ENCODE measurements at places on chromosomes 3 and 15. TPM values are rescaled to one million over a fixed set of nuclear protein-coding genes. Genes with fewer than 3 reads are reported as not detected.

DNA sequence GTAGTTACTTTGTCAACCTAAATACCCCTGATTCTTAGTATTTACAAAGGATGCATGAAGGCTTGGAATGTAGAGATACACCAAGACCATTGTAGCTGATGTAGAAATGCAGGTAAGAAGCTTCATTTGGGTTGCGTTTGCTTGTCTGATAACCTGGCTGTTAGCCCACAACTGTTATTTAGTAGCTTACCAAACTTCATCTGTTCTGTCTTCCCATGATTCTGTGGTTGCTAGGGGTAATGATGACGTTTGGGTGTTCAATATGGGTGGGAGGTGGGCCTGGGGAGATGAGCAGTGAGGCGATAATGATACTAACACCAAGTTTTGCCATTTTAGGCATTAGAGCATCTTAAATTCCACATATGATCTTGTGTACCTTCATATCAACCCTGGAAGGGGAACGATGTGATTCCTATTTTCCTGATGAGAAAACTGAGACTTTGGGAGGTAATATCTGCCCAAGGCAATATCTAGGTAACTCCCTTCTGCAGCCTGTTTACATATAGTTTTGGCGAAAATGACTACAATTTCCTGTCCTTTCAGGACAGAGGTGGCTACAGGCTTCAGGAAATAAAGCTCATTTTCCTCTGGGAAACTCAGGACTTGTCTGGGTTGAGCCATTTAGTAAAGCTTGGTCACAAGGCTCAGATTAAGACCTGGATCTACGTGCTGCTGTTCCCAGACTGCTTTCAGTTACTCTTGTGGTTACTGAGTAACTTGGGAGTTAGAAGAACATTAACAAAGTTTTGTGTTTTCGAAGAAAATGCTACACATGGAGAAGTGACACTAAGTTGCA, 26.8 kb downstream of the FNDC3B start:
- H3K4me3 ChIP-seq: no peak overlapping the region
- no peaks in the 10 kb centered on the region for H3K27me3 ChIP-seq
- peaks cover 86% of the 10 kb centered on the region for H3K4me1 ChIP-seq
- no peak for DNase-seq
- peak overlapping the region; percentile 20 for H3K27ac ChIP-seq

Gene ALG3
- 17.0 TPM for total RNA-seq

DNA sequence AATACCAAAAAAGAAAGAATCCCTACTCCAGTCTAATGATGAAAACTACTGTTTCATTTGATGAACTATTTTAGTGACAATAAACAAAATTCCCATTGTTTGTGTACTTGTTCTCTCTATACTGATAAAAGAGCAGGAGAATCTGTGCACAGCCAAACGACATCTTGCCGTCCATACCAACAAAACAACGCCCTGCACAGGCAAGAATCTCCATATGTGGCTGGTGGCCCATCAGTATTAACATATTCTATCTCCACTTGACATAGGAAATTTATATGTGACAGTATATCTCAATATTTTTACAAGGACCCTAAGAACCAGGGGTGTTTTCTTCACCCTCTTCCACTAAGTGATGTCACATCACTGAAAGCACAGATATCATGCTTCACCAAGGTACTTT, 279.5 kb downstream of the ULK4 start:
- DNase-seq: no peak
- H3K4me3 ChIP-seq: no peak overlapping the region
- no peaks in the 10 kb centered on the region for H3K27me3 ChIP-seq
- no peaks in the 10 kb centered on the region for H3K4me1 ChIP-seq

Gene TUBGCP5
- 9.6 TPM for total RNA-seq

DNA sequence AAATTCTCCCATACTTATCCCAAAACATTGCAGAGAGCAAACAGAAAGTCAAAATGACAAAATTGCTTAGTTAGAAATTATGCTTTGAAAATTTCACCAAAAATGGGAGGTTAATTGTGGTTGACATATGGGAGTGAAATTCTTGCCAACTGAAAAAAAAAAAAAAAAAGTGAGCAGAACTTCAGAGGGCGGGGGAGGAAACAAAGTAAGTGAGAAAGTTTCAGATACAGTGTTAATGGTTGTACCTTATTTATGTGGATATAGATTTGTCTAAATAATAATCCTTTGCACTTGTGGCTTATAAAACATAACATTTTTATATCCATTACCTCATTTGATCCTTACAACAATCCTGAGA, 91.5 kb upstream of the RAP2B start:
- H3K36me3 ChIP-seq: no peaks in the 10 kb centered on the region
- H3K4me3 ChIP-seq: no peak overlapping the region
- no peak for DNase-seq
- H3K27ac ChIP-seq: no peak overlapping the region
- no peaks in the 10 kb centered on the region for H3K27me3 ChIP-seq
- H3K4me1 ChIP-seq: no peaks in the 10 kb centered on the region

- no peak overlapping the region for H3K4me3 ChIP-seq
- no peaks in the 10 kb centered on the region for H3K36me3 ChIP-seq
- no peaks in the 10 kb centered on the region for H3K27me3 ChIP-seq
- H3K4me1 ChIP-seq: no peaks in the 10 kb centered on the region
- DNase-seq: no peak
- no peak overlapping the region for H3K27ac ChIP-seq
These were observed 165.2 kb downstream of the GOLGA6L4 start for GRCh38 chr15:84400820-84401219.

- no peak overlapping the region for H3K4me3 ChIP-seq
- peaks cover 28% of the 10 kb centered on the region for H3K27me3 ChIP-seq
- DNase-seq: no peak
- no peaks in the 10 kb centered on the region for H3K4me1 ChIP-seq
These were observed 186.7 kb downstream of the TJP1 start for GRCh38 chr15:29635513-29636098.

Gene ACTC1
- total RNA-seq: 11,428 TPM

Gene RAB6B
- 12.4 TPM for total RNA-seq

DNA sequence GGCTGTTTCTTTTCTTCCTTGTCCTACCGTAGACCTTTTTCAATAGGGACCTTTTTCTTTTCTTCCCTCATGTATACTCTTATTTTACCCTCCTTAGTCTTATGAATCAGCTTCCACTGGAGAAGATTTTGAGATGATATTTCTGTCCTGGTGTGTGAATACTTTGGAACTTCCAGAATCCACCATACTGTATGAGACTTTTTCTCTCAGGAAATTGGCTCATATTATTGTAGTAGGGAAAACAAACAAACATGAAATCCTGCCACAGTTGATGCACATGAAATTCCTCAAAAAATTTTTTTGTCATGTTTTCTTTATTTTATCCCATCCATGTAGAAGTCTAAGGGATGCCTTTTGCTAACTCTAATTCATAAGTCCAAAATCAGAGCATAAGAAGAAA, 289.3 kb upstream of the PLSCR5 start:
- no peaks in the 10 kb centered on the region for H3K27me3 ChIP-seq
- no peak overlapping the region for H3K27ac ChIP-seq
- DNase-seq: no peak
- H3K4me3 ChIP-seq: no peak overlapping the region
- H3K4me1 ChIP-seq: no peaks in the 10 kb centered on the region
- no peaks in the 10 kb centered on the region for H3K36me3 ChIP-seq

GRCh38 chr3:48685293-48685602, 467 bp downstream of the NCKIPSD start:
- peaks cover 38% of the 10 kb centered on the region for H3K36me3 ChIP-seq
- no peak for DNase-seq
- peaks cover 40% of the 10 kb centered on the region for H3K4me1 ChIP-seq

DNA sequence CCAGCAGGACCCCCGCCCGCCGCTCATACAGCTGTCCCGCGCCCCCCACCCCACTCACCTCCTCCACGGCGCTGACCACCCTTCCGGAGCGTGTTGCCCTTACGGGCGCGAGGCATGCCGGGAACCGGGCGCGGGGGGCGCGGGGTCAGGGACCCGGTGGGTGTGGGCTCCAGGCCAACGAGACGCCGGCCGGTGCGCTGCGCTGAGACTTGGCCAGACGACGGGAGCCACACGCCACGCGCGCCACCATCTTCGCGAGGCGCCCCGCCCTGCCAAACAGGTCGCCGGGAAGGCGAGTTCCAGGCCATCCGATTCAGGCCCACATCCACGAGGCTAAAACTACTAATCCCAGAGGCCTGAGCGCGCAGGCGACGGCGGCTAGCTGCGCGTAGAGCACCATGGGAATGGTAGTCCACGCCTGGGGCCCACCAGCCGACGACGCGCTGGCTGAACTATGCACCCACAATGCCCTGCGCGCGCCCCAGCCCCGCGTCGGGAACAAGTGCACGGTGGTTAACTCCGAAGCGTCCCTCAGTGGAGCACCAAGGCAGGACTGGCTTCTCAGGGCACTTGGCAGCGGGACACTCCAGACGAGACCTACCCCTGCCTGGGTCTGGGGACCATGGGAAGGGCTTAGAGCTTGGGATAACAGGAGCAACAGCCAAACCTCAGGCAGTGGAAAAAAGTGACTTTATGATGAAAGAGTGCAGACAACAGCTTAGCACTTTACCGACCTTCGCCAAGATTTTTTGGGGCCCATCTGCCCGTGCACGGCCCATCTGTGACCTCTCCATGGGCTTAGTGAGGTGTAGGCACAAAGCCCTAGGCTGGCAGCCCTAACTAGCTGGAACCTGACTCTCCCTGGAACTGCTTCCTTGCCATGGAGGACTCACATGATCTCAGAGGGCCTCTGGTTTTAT, at the start of gene IFRD2:
Gene IFRD2, minus strand, starts transcription at position 271 of the 920 bp plus-strand sequence. Its CDS starts 155 bp downstream, at position 116.
- H3K4me3 ChIP-seq: peak within 1 kb of the TSS; percentile 99
- H3K36me3 ChIP-seq: peaks cover 26% of the 10 kb centered on the region
- no peaks in the 10 kb centered on the region for H3K27me3 ChIP-seq
- peak; percentile 99 for DNase-seq
- H3K27ac ChIP-seq: peak within 1 kb of the TSS; percentile 93
- peaks cover 26% of the 10 kb centered on the region for H3K4me1 ChIP-seq

Gene ZMYND10
- total RNA-seq: not detected

GRCh38 chr3:11900824-11901223, 54.1 kb upstream of the TAMM41 start:
- H3K27me3 ChIP-seq: no peaks in the 10 kb centered on the region
- H3K36me3 ChIP-seq: no peaks in the 10 kb centered on the region
- no peak overlapping the region for H3K27ac ChIP-seq
- no peak overlapping the region for H3K4me3 ChIP-seq
- no peak for DNase-seq

GRCh38 chr15:92611995-92612745, 43.4 kb downstream of the FAM174B start:
- H3K27me3 ChIP-seq: no peaks in the 10 kb centered on the region
- no peak for DNase-seq
- H3K4me1 ChIP-seq: peaks cover 3% of the 10 kb centered on the region

GRCh38 chr3:127483902-127484591, 106.5 kb downstream of the TPRA1 start:
- H3K36me3 ChIP-seq: no peaks in the 10 kb centered on the region
- no peaks in the 10 kb centered on the region for H3K4me1 ChIP-seq
- no peak overlapping the region for H3K27ac ChIP-seq
- H3K27me3 ChIP-seq: no peaks in the 10 kb centered on the region

GRCh38 chr15:31500766-31501449, 174.3 kb downstream of the KLF13 start:
- no peak for DNase-seq
- no peaks in the 10 kb centered on the region for H3K27me3 ChIP-seq
- no peaks in the 10 kb centered on the region for H3K36me3 ChIP-seq

DNA sequence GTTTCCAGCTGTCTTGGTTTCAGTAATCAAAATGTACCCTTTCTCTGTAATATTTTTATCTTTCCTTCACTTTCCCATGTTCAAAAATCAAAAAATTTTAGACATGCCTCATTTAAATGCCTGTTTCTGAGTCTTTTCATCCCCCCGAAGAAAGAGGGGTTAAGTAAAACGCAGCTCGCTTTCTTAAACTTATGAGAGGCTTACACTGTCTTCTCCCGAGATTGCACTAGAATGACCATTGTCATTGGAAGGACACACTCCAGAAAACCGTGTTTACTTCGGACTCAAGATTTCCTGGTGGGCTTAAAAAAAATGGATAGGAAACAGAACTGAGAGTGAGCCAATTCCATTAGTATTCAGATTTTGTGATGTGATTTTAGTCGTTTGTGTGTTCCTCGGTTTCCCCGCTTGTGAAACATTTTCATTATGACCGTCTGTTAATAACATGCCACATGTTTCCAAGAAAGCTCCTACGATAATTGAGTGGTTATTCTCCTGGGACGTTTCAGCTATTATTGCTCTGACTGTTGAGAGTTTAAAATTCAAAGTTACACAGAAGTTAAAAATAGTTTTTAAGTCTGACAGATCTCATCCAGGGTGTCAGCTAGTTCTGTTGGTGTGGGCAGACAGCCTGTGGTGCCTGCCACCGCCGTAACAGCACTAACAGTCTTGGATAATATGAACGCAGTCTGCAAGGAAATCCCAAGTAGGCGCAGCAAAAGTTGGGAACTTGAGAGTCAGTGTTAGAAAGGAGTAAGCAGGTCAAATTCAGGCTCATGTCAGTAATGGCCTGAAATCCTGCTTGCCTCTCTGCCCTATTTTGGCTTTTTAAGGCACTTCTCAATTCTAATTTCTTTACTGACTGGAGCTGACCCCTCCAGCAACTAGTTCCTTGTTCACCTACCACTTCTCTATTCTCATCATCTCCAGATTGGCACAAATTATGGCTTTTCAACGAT, 1.5 kb downstream of the CRYBG3 start:
- peaks cover 8% of the 10 kb centered on the region for H3K4me1 ChIP-seq
- peak; percentile 45 for DNase-seq
- H3K4me3 ChIP-seq: peak overlapping the region; percentile 81
- H3K27me3 ChIP-seq: no peaks in the 10 kb centered on the region
- no peaks in the 10 kb centered on the region for H3K36me3 ChIP-seq
- H3K27ac ChIP-seq: peak overlapping the region; percentile 90

DNA sequence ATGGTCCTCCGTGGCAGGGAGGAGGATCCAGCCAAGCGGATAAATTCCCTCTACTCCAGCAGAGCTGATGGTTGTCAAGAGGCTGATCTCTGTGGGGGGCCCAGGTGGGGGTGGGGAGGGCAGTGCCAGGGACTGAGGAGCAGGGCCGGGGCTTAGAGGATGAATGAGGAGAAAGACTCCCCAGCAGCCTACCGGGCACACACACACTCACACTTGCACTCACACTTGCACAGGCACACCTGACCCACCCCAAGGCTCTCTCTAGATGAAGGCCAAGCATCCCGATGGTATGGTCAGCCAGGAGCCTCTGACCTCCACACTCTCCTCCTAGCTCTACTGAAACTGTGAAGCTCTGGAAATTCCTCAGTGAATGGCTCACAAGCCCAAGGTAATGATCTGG, 131.3 kb upstream of the PRR20G start:
- DNase-seq: no peak
- no peak overlapping the region for H3K4me3 ChIP-seq
- H3K27me3 ChIP-seq: peaks cover 8% of the 10 kb centered on the region
- no peaks in the 10 kb centered on the region for H3K36me3 ChIP-seq
- H3K27ac ChIP-seq: no peak overlapping the region

- H3K27me3 ChIP-seq: no peaks in the 10 kb centered on the region
- H3K36me3 ChIP-seq: no peaks in the 10 kb centered on the region
- no peak for DNase-seq
- H3K27ac ChIP-seq: no peak overlapping the region
- H3K4me1 ChIP-seq: no peaks in the 10 kb centered on the region
- no peak overlapping the region for H3K4me3 ChIP-seq
These were observed 224.7 kb upstream of the POU1F1 start for GRCh38 chr3:87501076-87501475.

GRCh38 chr3:113405180-113405579, 36.1 kb downstream of the CFAP44 start:
- H3K4me1 ChIP-seq: no peaks in the 10 kb centered on the region
- H3K27me3 ChIP-seq: no peaks in the 10 kb centered on the region
- no peak for DNase-seq
- H3K4me3 ChIP-seq: no peak overlapping the region
- H3K27ac ChIP-seq: no peak overlapping the region

Measured in heart left ventricle (tissue), 16 donors.